Transverse colon (tissue), 4 donors: ENCODE measurements at places on chromosomes 2 and 18. TPM values are rescaled to one million over a fixed set of nuclear protein-coding genes. Genes with fewer than 3 reads are reported as not detected.

SOX11 gene
- 0.41 TPM for total RNA-seq

MYL12A gene
- total RNA-seq, result 327 TPM

PMAIP1 gene
- total RNA-seq, result 66.5 TPM

- H3K4me3 ChIP-seq, result no peak within 1 kb of the TSS
- peaks cover 11% of the 10 kb centered on the region for H3K4me1 ChIP-seq
Observed at GRCh38 chr2:231124838-231125568, at the start of gene HTR2B. TSS of gene HTR2B (minus strand) at chr2:231125042. CDS start at chr2:231123764, 1,278 bp downstream.

DNA sequence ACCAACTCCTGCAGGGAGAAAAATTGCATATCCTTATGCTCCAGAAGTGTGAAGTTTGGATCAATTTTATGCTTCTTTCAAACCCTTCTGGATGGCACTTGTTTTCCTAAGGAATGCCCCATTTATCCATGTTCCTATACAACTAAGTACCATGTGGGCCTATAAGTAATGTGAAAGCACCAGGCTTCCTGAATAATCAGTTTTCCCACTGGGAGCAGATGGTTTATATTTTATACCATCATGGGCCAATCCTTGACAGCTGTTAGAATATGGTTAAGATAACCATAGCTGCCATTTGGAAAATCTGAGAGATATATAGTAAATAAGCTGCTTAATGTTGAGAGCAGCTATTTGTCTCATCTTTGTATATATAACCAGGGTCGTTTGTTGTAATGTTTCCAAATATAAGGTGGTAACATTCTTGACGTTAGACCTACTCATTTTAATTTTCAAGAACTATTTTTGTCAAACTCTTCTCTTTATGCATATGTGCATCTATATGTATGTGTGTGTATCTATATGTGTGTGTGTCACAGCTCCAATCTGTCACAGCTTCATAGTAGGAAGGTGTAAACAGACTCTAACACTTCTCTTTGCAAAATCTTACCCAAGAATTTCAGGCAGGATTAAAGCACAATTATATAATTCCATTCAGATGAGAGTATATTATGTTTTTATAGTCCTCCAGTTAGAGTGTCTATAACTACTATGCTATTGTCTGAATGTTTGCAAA, 458.7 kb upstream of the GCFC2 start:
- DNase-seq, result no peak
- no peak overlapping the region for H3K4me3 ChIP-seq
- H3K27me3 ChIP-seq, result no peaks in the 10 kb centered on the region
- no peaks in the 10 kb centered on the region for H3K36me3 ChIP-seq
- no peaks in the 10 kb centered on the region for H3K4me1 ChIP-seq

- no peak overlapping the region for H3K4me3 ChIP-seq
- H3K36me3 ChIP-seq, result no peaks in the 10 kb centered on the region
- H3K4me1 ChIP-seq, result peaks cover 5% of the 10 kb centered on the region
- no peak for DNase-seq
- no peak overlapping the region for H3K27ac ChIP-seq
Observed at GRCh38 chr2:147554521-147555107, 290.2 kb upstream of the ACVR2A start.

DNA sequence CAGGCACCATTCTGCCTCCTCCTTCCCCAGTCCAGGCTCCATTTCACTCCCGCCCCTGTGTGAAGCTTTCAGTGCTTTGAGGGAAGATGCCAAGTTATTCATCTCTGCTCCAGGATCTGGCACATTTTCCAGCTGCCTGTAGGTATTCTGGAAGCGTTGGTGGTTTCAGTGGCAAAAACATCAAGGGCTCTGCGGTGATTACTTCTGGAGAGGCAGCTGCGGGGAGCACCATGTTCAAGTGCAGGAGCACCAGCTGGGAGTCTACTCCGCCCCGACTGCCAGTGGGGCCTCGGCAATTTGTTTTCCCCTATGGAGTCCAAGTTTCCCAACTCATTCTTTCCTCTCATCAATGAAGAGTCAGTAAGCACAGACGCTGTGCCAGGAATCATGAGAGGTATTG, 211.7 kb downstream of the CLIP4 start:
- no peak overlapping the region for H3K4me3 ChIP-seq
- H3K27ac ChIP-seq, result no peak overlapping the region
- DNase-seq, result no peak

DNA sequence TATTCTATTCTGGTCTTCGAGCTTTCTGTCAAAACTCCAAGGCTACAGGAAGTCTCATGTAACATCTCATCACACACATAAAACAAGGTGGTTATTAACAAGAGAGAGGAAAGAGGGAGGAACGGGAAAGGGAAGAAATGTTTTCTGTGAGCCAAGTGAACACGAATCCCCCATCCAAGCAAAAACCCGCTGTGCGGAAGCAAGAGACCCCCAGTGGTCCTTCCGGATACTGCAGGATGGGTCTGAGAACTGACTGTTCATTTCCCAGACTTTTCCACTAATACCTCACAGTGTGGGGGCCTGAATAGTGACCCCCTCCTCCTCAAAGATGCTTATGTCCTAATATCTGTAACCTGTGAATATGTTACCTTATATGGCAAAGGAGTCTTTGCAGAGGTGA, 19.0 kb upstream of the DIPK1C start:
- H3K4me1 ChIP-seq, result no peaks in the 10 kb centered on the region
- no peaks in the 10 kb centered on the region for H3K36me3 ChIP-seq
- H3K27ac ChIP-seq, result no peak overlapping the region
- H3K4me3 ChIP-seq, result no peak overlapping the region
- no peak for DNase-seq
- H3K27me3 ChIP-seq, result no peaks in the 10 kb centered on the region

GRCh38 chr2:64987956-64988419, 1.2 kb upstream of the SLC1A4 start:
- H3K4me3 ChIP-seq, result peak overlapping the region; percentile 77
- H3K36me3 ChIP-seq, result no peaks in the 10 kb centered on the region
- peak overlapping the region; percentile 98 for H3K27ac ChIP-seq

- no peaks in the 10 kb centered on the region for H3K4me1 ChIP-seq
- DNase-seq, result no peak
- no peaks in the 10 kb centered on the region for H3K36me3 ChIP-seq
- H3K27ac ChIP-seq, result no peak overlapping the region
- no peaks in the 10 kb centered on the region for H3K27me3 ChIP-seq
Observed at GRCh38 chr2:197315371-197315770, 4.8 kb upstream of the ANKRD44 start.

DNA sequence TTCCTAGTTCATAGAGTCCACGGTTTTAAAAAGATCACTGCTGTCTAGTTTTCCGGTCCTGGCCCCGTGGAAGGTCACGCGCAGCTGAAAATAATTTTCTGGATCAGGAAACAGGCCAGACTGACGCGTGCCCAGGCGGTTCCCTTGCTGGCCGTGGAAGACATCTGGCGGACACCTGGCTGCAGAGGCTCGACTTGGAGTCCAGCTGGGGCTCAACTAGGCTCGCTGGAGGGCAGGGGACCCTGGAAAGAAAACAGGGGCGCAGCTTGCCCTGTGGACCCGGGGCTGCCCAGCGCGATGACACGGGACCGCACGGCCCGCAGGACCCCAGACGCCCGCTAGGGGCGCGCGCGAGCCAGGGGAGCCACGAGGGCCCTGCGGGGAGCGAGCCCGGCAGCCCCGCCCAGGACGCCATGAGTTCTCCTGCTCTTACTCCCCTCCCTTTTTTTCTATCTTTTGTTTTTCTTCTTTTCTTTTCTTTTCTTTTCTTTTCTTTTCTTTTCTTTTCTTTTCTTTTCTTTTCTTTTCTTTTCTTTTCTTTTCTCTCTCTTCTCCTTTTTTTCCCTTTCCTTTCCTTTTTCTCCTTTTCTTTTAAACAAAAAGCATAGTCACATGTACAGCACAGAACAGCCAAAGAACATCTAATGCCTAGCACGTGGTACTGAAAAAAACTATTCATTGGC, 43.2 kb upstream of the UBE2F start:
- peak; percentile 68 for DNase-seq
- H3K36me3 ChIP-seq, result no peaks in the 10 kb centered on the region
- peak overlapping the region; percentile 48 for H3K27ac ChIP-seq
- H3K4me1 ChIP-seq, result no peaks in the 10 kb centered on the region

DNA sequence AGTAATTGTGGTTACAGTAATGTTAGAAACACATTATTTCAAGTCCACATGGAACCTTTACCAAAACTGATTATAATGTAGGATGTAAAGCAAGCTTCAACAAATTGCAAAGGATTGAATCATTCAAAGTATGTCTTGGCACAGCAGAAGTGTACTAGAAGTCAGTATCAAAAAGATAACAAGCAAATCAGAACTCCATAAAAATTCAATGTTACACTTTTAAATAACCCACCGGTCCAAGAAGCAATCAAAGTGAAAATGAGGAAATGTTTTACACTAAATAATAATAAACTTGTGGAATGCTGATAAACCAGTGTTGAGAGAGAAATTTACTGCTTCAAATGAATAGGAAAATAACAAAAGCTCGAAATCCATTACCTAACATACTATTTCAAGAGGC, 47.7 kb downstream of the TTC21B start:
- DNase-seq, result no peak
- no peak overlapping the region for H3K4me3 ChIP-seq
- no peak overlapping the region for H3K27ac ChIP-seq

DNA sequence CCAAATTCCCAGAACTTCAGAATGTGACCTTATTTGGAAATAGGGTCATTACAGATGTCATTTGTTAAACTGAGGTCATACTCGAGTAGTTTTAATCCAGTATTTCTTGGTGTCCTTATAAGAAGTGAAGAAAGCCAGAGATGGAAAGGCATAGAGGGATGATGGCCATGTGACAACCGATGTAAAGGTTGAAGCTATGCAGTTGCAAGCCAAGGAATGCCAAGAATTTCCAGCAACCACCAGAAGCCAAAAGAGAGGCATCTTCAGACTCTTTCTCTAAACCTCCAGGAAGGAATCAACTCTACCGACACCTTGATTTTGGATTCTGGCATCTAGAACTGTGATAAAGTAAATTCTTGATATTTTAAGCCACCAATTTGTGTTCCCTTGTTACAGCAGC, 242.2 kb downstream of the CDH20 start:
- no peaks in the 10 kb centered on the region for H3K36me3 ChIP-seq
- no peak overlapping the region for H3K4me3 ChIP-seq
- no peak overlapping the region for H3K27ac ChIP-seq
- peaks cover 3% of the 10 kb centered on the region for H3K27me3 ChIP-seq

DNA sequence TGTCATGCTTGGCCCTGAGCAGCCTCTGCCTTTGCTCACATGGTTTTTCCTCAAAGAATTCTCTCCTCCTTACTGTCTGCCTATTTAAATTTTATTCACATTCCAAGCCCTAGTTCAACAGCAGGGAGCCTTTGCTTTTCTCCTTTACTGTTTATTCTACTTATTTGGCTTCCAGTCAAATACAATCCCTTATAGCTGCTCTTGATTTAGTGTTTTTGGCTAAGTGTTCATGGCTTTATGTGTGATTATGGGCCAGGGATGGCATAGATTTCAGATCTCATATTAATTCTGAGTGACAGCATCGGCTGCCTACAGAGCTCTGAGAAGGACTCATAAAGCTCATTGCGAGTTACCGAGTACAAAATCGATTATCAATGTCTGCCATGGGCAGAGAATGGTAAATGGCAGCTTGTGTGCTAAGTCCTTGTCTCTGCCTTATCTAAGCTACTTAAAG, 106.7 kb downstream of the METTL8 start:
- no peak overlapping the region for H3K4me3 ChIP-seq
- H3K4me1 ChIP-seq, result no peaks in the 10 kb centered on the region
- no peak for DNase-seq
- no peak overlapping the region for H3K27ac ChIP-seq
- H3K27me3 ChIP-seq, result no peaks in the 10 kb centered on the region
